Bronchial smooth muscle cell (primary cell): ENCODE measurements at places on chromosomes 7 and 10. TPM values are rescaled to one million over a fixed set of nuclear protein-coding genes. Genes with fewer than 3 reads are reported as not detected.

MUC12 gene
- total RNA-seq = 0.32 and 0.34 TPM in 2 replicates

NPSR1 gene
- total RNA-seq = not detected in 2 replicates

VKORC1L1 gene
- 5.1 and 7.1 TPM in 2 replicates for total RNA-seq

ADAM22 gene
- total RNA-seq = 0.47 and 1.4 TPM in 2 replicates

IGFBP3 gene
- 17.4 and 21.3 TPM in 2 replicates for total RNA-seq

BLOC1S2 gene
- total RNA-seq = 50.1 and 73.3 TPM in 2 replicates

CC2D2B gene
- 0.09 TPM in 1 of 2 replicates, not detected in the other for total RNA-seq

ELMO1 gene
- 0.16 and 0.26 TPM in 2 replicates for total RNA-seq

TUBB8 gene
- total RNA-seq = not detected in 2 replicates

COL26A1 gene
- not detected in 2 replicates for total RNA-seq

LEP gene
- not detected in 2 replicates for total RNA-seq

PYROXD2 gene
- total RNA-seq = 11.3 and 34.9 TPM in 2 replicates

SFRP4 gene
- 0.32 and 1.5 TPM in 2 replicates for total RNA-seq

PRKG1 gene
- total RNA-seq = 28.5 and 39.7 TPM in 2 replicates

ZEB1 gene
- 133 and 337 TPM in 2 replicates for total RNA-seq

ADAP1 gene
- total RNA-seq = 0.79 and 1.1 TPM in 2 replicates

CLDN12 gene
- 27.9 and 31.5 TPM in 2 replicates for total RNA-seq

MBL2 gene
- not detected in 2 replicates for total RNA-seq

HDAC9 gene
- 2.1 and 3.5 TPM in 2 replicates for total RNA-seq

ZNF239 gene
- total RNA-seq = 4.3 and 5.8 TPM in 2 replicates

PTPN20 gene
- under 0.01 and 0.09 TPM in 2 replicates for total RNA-seq

CCL26 gene
- 1.4 TPM in 1 of 2 replicates, not detected in the other for total RNA-seq

NAT16 gene
- total RNA-seq = not detected in 2 replicates

KDM7A gene
- 2.0 and 4.6 TPM in 2 replicates for total RNA-seq

KLF14 gene
- under 0.01 TPM in 1 of 2 replicates, not detected in the other for total RNA-seq

MRC1 gene
- not detected in 2 replicates for total RNA-seq

RSU1 gene
- 27.0 and 28.2 TPM in 2 replicates for total RNA-seq

ANKRD30A gene
- not detected in 2 replicates for total RNA-seq

TMEM270 gene
- total RNA-seq = 0.16 TPM in 1 of 2 replicates, not detected in the other

CYP3A4 gene
- total RNA-seq = not detected in 2 replicates

FFAR4 gene
- not detected in 2 replicates for total RNA-seq

METTL27 gene
- 8.3 and 11.8 TPM in 2 replicates for total RNA-seq

ARMC3 gene
- total RNA-seq = not detected in 2 replicates

RNF32 gene
- total RNA-seq = 1.3 and 2.8 TPM in 2 replicates
